Activated T-helper 9 cell treated with anti-CD3 and anti-CD28 coated beads, Interleukin-2, amount 50 U/mL, for 16 hours (primary cell): ENCODE measurements at places on chromosomes 16 and 17.

- no peak for DNase-seq
These were observed 6.2 kb downstream of the CHTF8 start for GRCh38 chr16:69126221-69126620.

- DNase-seq, result no peak
These were observed 1.2 kb downstream of the C1QTNF8 start for GRCh38 chr16:1094601-1095449.

- no peak for DNase-seq
These were observed 10.9 kb downstream of the SLC43A2 start for GRCh38 chr17:1617620-1618174.

DNA sequence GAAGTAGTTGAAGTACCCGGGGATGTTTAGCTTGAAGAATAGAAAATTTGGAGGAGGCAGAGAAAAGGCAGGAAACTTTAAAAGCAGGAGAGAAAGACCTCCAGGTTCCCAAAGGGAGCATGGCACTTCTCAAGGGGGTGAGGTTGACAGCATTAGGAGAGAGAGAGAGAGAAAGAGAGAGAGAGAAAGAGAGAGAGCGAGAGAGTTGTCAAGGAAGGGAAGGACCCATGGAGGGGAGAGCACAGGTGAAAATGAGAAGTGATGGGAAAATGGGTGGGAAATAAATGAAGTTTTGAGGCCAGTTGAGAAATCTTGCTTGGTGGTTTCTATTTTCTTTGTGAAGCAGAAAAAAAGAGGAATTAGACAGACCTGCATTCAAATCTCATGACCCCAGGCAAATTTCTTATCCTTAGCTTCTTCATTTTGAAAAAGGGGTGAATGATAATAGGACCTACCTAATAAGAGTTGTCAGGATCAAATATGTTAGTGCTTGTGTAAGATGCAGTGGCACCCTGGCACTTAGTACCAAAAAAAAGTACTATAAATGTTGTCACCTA lies 24.0 kb downstream of the PRKCB start:
- no peak for DNase-seq

GRCh38 chr17:933312-934073 lies 46.1 kb downstream of the NXN start:
- no peak for DNase-seq

GRCh38 chr17:56793531-56793930 lies 40.2 kb downstream of the C17orf67 start:
- no peak for DNase-seq

GRCh38 chr17:32904891-32905290 lies 23.1 kb upstream of the TMEM98 start:
- no peak for DNase-seq

DNA sequence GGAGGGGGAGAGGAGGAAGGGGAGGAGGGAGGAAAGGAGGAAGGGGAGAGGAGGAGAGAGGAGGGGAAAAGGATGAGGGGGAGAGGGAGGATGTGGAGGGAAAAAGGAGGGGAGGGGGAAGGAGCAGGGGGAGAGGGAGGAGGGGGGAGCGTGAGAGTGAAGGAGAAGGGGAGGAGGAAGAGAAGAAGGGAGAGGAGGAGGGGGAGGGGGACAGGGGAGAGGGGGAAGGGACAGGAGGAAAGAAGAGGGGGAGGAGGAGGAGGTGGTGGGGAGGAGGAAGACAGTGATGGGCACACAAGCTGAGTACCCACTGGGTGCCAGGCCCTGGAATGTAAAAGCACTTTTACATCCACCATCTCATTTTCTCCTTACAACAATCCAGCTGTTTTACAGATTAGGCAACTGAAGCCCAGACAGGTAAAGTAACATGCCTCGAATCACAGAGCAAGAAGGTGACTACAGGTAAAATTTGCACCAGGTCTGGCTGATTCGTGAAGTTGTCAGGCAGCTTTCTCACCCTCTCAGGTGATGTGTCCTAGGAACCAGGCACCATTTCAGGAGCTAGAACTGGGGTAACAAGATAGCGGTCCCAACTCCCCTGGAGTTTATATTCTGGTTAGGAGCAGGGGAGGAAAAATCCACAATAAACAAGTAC lies 10.0 kb upstream of the LITAF start:
- no peak for DNase-seq

- no peak for DNase-seq
These were observed at the start of gene CCL14 for GRCh38 chr17:35986643-35987042. TSS of gene CCL14 (minus strand) at chr17:35986729. CDS start at chr17:35986649, 80 bp downstream.

- no peak for DNase-seq
These were observed 16.3 kb upstream of the BCAR1 start for GRCh38 chr16:75267631-75268264.

- DNase-seq, result no peak
These were observed 321.2 kb upstream of the SOX9 start for GRCh38 chr17:71799657-71800056.

DNA sequence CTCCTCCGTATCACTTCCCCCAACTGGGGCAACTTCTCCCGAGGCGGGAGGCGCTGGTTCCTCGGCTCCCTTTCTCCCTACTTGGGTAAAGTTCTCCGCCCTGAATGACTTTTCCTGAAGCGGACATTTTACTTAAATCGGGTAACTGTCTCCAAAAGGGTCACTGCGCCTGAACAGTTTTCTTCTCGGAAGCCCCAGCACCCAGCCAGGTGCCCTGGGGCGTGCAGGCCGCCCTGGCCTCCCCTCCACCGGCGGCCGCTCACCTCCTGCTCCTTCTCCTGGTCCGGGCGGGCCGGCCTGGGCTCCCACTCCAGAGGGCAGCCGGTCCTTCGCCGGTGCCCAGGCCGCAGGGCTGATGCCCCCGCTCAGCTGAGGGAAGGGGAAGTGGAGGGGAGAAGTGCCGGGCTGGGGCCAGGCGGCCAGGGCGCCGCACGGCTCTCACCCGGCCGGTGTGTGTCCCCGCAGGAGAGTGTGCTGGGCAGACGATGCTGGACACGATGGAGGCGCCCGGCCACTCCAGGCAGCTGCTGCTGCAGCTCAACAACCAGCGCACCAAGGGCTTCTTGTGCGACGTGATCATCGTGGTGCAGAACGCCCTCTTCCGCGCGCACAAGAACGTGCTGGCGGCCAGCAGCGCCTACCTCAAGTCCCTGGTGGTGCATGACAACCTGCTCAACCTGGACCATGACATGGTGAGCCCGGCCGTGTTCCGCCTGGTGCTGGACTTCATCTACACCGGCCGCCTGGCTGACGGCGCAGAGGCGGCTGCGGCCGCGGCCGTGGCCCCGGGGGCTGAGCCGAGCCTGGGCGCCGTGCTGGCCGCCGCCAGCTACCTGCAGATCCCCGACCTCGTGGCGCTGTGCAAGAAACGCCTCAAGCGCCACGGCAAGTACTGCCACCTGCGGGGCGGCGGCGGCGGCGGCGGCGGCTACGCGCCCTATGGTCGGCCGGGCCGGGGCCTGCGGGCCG lies 1.6 kb downstream of the HIC1 start:
- peak; percentile 36 for DNase-seq

DNA sequence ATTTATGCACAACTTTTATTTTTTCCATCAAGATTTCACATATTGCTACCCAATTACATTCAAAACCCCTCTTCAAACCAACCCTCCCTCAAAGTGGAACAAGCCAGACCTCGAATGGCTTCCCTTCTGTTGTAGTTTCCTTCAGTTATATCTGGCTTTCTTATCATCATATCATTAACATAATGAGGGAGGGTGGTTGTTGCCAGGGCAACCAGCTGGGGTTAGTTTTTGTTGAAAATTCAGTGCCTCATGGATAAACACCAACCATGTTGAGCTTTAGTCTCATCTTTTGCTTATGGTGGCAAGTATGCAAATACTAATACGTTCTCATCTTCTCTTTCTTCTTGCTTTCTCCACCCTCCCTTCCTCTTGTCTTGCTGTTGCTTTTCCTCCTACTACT lies 359.7 kb downstream of the CDH11 start:
- DNase-seq, result no peak

DNA sequence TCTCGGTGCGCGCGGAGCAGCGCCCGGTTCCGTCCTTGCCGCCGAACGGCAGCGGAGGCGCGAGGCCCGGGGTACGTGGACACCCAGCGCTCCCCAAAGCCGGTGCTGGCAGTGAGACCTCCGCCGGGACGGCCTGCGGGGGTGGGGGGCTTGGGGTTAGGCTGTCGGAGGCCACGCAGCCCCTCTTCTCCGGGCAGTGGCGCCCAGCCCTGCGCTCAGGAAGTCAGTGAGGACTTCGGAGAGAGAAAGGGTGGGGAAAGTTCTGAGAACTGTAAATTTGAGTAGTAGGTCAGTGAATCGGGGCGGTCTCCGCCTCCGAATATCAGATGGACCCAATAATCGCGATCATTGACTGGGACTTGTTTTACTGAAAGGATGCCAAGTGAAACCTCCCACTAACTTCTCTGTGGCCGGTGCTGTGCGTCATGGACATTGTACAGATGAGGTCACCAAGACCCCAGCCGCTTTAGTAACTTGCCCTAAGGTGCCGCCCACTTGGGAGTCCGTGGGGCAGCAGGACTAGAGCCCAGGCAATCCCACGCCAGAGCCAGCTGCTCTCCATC lies 468 bp downstream of the IL4R start:
- peak; percentile 37 for DNase-seq

DNA sequence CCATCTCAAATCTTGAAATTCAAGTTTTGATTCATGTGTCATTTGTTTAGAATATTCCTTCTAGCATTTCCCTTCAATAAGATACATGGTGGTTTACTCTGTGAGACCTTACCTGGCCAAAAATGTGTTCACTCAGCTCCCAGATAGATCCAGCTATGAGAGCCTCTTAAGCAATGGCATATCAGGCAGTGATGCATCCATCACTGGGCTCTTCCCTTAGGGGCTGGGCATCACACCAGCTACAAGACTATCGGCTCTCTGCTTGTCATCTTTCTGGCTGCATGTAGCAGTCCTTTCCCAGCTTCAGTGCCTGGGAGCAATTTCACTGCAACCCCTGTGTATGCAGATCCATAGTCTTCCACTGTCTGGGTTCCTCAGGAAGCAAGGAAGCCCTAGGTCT lies 40.6 kb downstream of the GOSR1 start:
- no peak for DNase-seq

DNA sequence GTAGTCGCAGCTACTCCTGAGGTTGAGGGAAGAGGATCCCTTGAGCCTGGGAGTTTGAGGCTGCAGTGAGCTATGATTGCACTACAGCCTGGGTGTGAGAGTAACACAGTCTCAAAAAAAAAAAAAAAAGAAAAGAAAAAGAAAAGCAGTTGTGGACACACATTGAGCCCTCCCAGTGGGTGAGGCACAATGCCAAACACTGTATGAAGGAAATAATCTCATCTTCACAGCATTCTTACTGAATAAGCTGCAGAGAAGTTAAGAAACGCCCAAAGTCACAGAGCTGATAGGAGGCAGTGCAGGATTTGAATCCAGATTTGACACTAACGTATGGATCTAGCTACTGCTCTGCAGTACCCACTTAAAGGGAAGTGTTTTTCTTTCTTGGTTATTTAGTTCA lies 5.9 kb upstream of the LYZL6 start:
- DNase-seq, result no peak

DNA sequence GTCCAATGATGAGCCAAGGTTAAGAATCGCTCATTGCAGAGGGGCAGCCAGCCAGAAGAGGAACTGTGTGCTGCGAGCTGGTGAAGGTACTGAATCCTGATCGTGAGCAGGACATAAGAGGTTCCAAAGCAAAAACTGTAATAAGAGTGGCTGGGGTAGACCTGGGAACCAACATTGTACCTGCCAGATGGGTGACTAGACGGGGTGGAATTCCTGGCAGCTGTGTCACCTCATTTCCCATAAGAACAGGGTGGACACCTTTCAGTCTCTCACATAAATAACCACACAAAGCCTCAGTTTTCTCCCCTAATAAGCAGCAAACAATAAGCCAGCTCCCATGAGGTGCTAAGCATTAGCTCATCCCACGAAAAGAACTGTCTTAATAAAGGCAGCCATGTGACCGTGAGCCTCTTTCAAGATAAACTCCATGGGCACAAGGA lies 290.3 kb downstream of the SOX9 start:
- no peak for DNase-seq

- no peak for DNase-seq
These were observed 8.6 kb upstream of the CCL2 start for GRCh38 chr17:34246446-34246845.

- DNase-seq, result no peak
These were observed 16.8 kb downstream of the MYBBP1A start for GRCh38 chr17:4538236-4539002.

DNA sequence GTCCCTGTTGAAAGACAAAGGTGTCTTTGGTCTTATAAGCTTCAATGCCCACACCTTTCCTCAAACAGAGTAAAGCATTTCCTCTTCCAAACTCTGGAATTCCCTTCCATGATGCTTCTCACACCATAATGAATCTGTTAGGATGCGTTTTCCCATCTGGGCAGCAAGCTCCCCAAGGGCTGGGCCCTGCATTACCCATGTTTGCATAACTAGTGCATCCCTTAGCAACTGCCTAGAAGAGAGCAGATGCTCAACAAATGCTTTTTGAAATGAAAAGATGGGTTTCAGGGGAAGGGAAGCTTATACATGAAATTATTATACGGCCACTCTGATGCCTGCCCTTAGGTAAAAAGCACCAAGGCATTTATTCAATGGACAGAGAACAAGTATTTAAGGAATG lies 124.5 kb upstream of the CCL2 start:
- no peak for DNase-seq

DNA sequence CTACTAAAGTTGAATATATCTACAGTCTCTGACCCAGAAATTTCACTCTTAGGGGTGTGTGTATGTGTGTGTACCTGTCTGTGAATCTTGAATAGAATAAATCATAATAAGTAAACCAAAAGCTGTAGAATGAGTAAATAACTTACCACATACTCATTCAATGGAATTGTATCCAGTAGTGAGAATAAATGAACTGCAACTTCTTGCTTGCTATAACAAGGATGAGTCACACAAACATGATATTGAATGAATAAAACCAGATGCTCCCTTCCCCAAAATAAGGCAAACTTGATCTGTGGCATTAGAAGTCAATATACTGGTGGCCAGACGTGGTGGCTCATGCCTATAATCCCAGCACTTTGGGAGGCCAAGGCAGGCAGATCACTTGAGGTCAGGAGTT lies 259.8 kb upstream of the MON1B start:
- DNase-seq, result no peak

GRCh38 chr16:77684181-77684526 lies 38.2 kb upstream of the NUDT7 start:
- no peak for DNase-seq

- no peak for DNase-seq
These were observed 55.7 kb upstream of the FBXO47 start for GRCh38 chr17:39022924-39023323.

DNA sequence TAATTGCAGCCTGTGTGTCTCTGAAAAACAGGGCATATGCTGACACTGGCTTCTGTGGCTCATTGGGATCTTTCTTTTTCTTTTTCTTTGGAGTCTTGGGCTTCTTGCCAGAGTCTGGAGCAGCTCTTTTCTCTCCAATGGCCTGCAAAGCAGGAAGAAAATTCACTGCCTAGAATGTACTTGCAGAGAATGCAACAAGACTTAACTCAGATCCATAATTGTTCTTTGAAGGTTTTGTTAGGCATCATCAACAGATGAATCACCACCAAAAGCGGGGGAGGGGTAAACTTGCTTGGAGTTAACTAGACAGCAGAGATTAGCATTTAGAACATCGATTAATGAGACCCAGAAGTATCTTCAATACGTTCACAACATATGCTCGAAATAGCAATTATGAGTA lies 100.9 kb downstream of the TOX3 start:
- DNase-seq, result no peak
